Fibroblast of skin of back (primary cell): ENCODE measurements at places on chromosomes 13 and 19.
A peak's percentile ranks its signal among the peaks of the same experiment; 100 is the strongest.

- DNase-seq = peak; percentile 32
These were observed 96.8 kb downstream of the ATP8A2 start for GRCh38 chr13:25468325-25469168.

- DNase-seq = no peak
These were observed at the start of gene KLK5 for GRCh38 chr19:50952910-50953309. TSS of gene KLK5 (minus strand) at chr19:50953038. CDS start at chr19:50952657, 381 bp downstream.

- DNase-seq = peak; percentile 94
These were observed at the start of gene SNRPD2 for GRCh38 chr19:45691516-45692186. TSS of gene SNRPD2 (minus strand) at chr19:45691953. CDS start at chr19:45691888, 65 bp downstream.

GRCh38 chr13:24357756-24358155, 48.4 kb downstream of the C1QTNF9 start:
- no peak for DNase-seq

DNA sequence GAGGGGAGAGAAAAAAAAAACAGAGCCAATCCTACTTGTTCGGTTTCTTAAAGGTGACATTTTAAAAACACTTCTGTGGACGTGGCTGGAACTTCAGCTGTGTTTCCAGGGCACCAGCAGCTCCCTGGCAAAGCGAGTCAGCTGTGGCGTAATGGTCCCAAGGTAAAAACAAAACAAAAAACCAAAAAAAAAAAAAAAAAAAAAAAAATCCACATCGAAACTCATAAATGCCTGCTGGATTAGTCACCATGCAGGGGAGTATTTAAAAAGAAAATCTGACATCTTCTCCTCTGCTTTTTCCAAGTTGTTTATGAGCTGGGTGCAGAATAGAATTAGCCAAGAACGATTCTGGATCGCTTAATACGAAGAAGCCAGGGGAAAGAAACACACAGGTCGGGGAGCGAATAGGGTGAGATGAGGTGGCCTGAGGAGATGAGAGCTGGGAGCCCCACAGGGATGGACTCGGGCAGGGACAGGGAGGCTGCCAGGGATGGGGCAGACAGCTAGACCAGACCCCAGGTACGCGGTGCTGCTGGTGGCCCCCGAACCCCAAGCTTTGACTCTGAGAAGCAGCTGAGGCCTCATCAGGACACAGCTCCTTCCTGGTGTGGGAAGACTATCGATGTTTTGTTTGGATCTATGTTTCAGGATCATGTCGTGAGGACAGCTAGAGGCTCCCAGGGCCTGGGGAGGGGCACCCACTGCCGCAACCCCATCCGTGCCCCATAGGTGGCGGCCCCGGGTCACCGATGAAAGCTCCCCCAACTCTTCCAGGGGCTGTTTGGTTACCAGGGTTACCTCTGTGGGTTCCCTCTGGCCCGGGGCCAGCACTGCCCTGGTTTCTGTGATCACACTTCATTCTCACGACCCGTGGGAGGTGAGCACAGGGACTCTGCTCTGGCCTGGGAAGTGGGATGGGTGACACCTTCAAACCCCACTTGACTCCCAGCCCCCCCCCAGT, 3.1 kb upstream of the CTXN1 start:
- peak; percentile 81 for DNase-seq

GRCh38 chr13:36420437-36420891, 11.8 kb upstream of the CCNA1 start:
- DNase-seq = peak; percentile 66

DNA sequence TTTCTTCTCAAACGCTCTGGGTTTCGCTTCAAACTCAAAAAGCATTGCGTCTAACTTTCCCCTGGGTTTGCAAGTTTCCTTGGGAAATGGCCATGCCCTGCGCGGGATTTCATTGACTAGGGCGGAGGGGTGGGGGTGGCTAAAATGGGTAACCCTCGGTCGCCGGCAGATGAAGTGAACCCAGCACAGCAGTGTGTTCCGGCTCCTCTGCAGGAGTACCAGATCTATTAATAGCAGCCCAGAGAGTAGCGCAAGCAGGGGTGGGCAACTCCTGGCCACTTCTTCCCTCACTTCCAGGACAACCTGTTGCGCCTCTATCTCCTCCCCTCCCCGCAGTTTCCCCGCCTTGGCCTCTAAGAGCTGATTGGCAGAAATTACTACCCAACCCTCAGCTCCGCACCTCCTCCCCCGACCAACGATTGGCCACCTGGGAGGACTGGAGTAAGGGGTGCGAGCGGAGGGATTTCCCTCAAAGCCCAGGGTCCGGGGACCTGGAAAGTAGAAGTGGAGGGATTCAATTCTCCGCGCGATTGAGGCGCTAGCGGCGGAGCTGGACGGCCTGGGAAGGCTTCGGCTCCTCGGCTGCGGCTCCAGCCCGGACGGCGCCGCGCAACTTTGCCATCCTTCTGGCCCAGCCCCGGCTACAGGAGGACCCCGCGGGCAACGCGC, at the start of gene FREM2:
Gene FREM2, plus strand, starts transcription at position 501 of the 669 bp plus-strand sequence. CDS start 268 bp downstream, outside the sequence.
- no peak for DNase-seq

GRCh38 chr19:30784850-30785457, 412.8 kb downstream of the ZNF536 start:
- peak; percentile 49 for DNase-seq

- DNase-seq = no peak
These were observed 19.1 kb upstream of the AKAP8 start for GRCh38 chr19:15398501-15399233.

- no peak for DNase-seq
These were observed 558.2 kb downstream of the IRS2 start for GRCh38 chr13:109228211-109228610.

DNA sequence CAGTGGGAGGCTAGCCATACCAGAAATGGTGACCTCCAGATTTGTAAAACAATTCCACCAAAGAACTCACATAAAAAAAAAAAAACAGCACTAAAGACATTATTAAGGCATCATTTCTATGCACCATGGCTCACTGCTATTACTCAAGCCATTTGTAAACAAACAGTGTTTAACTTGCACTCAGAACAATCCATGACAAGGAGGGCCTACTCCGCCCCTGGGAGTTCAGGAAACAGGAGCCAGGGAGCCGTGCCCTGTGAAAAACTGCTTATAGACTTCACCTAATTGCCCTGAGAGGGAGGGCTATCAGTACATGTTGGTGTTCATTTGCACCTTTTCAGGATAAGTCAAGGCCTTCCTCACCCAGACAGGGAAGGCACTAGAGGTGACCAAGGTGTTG, 103.2 kb downstream of the ZNF429 start:
- DNase-seq = no peak

DNA sequence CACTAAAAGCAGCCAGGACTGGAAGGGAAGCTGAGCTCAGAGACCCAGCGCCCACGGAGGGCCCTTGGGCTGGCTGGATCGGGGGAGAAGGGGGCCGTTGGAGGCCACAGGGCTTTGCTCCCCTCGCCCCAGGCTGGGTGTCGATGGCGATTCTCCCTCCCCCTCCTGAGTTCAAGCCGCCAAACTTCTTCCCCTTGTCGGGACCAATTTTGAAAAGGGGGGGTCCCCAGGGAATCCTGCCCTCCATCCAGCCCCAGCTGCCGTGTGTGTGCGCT, 61.2 kb downstream of the COLGALT1 start:
- no peak for DNase-seq

GRCh38 chr19:11478167-11479089, 2.4 kb downstream of the ELAVL3 start:
- DNase-seq = no peak

DNA sequence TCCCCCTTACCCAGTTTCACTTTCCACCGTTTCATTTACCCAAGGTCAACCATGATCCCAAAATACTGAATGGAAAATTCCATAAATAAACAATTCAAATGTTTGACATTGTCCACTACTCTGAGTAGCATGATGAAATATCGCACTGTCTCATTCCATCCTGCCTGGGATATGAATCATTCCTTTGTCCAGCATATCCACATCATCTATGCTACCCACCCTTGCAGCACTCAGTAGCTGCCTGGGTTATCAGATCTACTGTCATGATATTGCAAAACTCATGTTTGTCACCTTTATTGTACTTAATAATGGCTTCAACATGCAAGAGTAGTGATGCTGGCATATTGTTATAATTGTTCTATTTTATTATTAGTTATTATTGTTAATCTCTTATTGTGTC, 263.9 kb upstream of the NBEA start:
- DNase-seq = peak; percentile 55

DNA sequence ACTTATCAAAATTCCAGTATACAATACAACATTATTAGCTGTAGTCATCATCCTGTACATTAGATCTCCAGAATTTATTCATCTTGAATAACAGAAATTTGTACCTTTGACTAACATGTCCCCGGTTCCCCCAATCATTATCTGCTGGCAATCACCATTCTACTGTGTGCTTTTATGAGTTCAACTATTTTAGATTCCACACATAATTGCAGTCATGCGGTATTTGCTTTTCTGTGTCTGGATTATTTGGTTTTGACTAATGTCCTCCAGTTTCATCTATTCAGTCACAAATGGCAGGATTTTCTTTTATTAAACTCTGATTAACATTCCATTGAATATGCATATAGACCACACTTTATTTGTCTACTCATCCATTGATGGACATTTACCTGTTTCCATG, 530.7 kb upstream of the SLITRK1 start:
- peak; percentile 47 for DNase-seq

DNA sequence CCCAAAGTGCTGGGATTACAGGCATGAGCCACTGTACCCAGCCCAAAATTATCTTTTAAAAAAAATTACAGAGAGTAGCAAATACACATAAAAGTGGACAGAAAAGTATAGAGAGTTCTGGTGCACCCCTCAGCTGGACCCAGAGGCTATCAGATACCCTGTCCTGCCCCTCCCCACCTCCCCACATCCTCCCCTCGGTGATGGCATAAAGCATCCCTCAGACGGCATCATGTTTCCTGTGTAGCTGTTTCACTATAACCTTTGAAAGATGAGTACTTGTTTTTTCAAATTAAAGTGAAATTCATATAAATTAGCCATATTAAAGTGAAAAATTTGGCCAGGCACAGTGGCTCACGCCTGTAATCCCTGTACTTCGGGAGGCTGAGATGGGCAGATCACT, 20.1 kb downstream of the SLC27A1 start:
- no peak for DNase-seq

- DNase-seq = no peak
These were observed 1041.3 kb upstream of the SPRY2 start for GRCh38 chr13:81382246-81382645.

DNA sequence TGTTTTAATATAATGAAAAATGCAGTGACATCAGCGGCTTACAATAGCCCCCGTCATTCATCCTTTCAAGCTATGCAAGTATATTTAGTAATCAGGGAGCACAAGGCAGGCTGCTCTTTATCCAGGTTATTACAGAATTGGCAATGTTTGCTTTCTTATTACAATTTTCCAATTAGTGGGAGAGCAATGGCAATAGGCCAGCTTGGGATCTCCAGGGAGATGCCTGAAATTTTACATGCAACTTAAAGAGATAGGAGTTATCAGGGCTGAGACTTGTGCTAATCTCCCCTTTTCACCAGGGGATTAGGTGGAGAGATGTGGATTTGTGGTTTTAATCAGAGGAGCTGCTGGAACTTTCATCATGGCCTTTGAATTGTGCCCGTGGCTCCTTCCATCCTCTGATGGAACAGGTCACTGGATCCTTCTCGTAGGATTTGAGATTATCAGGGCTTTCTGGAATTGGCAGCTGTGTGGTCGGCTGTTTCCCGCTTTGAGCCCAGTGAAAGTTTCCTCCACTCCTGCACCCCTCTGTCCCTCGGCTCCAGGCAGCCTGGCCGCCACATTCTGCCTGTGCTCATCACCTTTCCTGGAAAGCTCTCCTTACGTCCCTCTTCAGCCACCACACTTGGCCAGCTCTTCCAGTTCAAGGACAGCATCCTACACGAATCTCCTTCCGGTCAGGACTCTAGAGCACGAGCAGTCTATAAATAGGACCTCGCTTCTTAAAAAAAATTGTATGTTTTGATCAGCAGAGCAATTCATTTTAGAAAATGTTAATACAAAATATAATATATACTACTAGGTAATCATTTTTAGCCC, 47.0 kb downstream of the CBY2 start:
- DNase-seq = no peak

DNA sequence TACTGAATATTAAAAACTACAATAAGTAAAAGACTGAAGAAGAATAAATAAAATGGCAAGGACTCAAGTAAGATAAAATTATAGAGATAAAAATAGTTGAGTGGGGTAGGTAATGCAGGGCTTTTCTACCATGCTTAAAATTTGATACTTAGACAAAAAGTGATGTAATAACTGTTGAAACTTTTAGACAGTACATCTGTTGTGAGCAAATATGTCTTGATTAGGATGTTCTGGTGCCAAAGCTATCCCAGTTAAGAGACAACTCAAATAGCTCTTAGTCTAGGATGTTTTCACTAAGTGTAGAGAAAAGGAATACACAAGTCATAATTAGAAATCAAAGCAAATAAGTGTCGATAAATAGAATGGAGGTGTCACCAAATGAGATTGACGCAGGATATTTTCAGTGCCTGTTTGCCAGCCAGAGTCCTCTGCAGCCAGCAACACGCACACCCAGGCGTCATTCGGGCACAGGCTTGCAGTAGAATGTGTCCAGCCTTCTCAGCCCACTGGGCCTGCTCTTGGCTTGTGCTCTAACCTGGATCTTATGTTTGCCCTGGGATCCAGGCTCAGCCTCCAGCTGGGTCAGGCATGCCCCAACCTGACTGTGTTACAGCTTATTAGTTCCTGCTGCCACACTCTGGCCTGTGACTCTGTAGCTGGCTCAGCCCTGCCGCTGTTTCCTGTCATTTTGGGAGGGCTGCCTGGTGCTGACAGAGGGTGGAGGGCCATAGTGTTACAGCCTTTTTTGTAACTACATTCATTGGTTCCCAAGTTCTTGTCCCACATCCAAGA, 766.2 kb downstream of the PCDH17 start:
- no peak for DNase-seq

- no peak for DNase-seq
These were observed 72.9 kb upstream of the TSC22D1 start for GRCh38 chr13:44649104-44649428.

DNA sequence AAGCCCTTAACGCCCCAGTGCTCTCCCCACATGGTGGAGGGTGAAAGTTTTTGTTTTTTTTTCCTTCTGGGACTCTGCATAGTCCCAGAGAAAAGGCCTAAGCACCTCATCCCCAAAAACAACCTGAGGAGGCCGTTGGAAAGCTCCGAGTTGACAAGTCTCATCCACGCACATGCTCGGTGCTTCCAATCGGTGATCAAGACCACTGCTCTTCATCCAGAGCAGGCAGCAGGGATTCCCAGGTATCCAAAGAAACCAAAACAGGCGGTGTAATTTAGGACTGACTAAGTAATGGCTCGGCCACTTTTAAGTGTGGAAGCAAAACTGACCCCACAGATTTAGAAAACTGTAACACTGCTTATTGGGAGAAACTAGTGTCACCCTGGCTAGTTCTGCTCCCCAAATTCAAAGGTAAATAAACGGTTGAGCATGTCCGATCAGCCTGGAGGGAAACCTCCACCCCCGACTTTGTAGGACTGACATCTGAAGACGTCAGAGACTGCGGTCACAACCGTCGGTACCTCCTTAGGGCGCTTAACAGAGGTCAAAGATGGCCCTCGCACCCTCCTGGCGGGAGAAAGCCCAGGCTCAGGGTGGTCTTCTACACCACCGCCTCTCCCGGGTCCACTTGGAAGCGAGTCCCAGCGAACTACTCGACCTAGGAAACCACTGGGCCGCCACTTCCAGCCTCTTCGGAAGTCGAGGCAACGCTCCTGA, 997 bp upstream of the ZNF446 start:
- no peak for DNase-seq

GRCh38 chr13:43286751-43287150, 263.4 kb downstream of the DNAJC15 start:
- no peak for DNase-seq
